ENCODE measurements at places on chromosomes 13 and 19.

GRCh38 chr19:45528744-45529419, 21.6 kb downstream of the VASP start:
- H3K27me3 ChIP-seq: peaks cover 23% of the 10 kb centered on the region
- peaks cover 14% of the 10 kb centered on the region for H3K4me1 ChIP-seq
- no peak overlapping the region for H3K27ac ChIP-seq
- DNase-seq: no peak

- H3K4me1 ChIP-seq: no peaks in the 10 kb centered on the region
- no peaks in the 10 kb centered on the region for H3K27me3 ChIP-seq
These were observed 9.0 kb upstream of the TNFRSF19 start for GRCh38 chr13:23561261-23561660.

- DNase-seq: no peak
- peaks cover 7% of the 10 kb centered on the region for H3K36me3 ChIP-seq
- H3K4me3 ChIP-seq: no peak overlapping the region
These were observed 122.5 kb downstream of the CDK8 start for GRCh38 chr13:26376430-26376829.

GRCh38 chr13:32838945-32839344, 177.3 kb upstream of the KL start:
- DNase-seq: no peak
- H3K36me3 ChIP-seq: no peaks in the 10 kb centered on the region
- peaks cover 34% of the 10 kb centered on the region for H3K4me1 ChIP-seq
- no peak overlapping the region for H3K4me3 ChIP-seq

DNA sequence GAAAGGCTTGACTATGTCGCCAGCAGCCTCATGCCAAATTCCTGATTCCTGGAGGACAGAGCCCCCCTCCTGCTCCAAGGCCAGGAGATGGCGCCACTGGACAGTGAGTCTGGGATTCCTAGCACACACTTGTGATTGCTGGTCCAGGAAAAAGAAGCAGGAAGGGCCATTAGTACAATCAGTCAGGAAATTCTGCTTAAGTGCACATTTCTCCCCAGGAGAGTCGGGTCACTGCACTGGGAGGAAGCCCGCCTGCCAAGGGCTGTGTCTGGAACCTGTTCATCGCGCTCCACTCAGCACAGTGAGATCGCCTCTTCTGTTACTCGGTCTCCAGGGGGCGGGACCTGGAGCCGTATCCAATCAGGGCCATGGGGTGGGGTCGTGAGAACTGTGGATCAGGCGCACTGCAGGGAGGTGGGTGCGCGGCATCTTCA, 65.1 kb downstream of the ZNF823 start:
- H3K27me3 ChIP-seq: no peaks in the 10 kb centered on the region
- H3K36me3 ChIP-seq: peaks cover 32% of the 10 kb centered on the region
- no peaks in the 10 kb centered on the region for H3K4me1 ChIP-seq
- peak overlapping the region; percentile 70 for H3K4me3 ChIP-seq
- peak overlapping the region; percentile 12 for H3K27ac ChIP-seq

GRCh38 chr19:52248241-52248640, 21.1 kb upstream of the ZNF766 start:
- no peak overlapping the region for H3K27ac ChIP-seq
- H3K4me3 ChIP-seq: no peak overlapping the region
- no peak for DNase-seq
- H3K4me1 ChIP-seq: no peaks in the 10 kb centered on the region

GRCh38 chr19:35146746-35147459, 3.8 kb downstream of the FXYD7 start:
- no peak overlapping the region for H3K4me3 ChIP-seq
- peaks cover 32% of the 10 kb centered on the region for H3K27me3 ChIP-seq
- no peak for DNase-seq

DNA sequence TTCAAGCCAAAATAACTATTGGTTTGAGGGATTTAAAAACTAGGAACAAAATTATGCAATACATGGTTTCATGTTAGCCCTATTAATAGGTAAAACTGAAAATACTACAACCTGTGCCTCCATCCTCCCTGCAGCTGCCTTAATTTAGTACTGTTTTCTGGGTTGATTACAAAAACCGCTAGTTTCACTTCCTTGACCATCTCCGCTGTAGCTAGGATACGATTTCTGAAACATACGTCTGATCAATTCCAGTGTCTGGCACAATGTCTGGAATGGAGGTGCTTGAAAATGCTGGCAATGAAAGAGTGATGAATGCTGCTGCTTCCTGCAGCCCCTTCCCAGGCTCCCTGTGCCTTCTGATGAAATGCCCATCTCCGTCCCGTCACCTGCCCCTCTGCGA, 273.5 kb downstream of the SHISA2 start:
- H3K27me3 ChIP-seq: no peaks in the 10 kb centered on the region
- H3K4me1 ChIP-seq: peaks cover 52% of the 10 kb centered on the region
- H3K36me3 ChIP-seq: peaks cover 2% of the 10 kb centered on the region
- H3K4me3 ChIP-seq: no peak overlapping the region
- no peak for DNase-seq

DNA sequence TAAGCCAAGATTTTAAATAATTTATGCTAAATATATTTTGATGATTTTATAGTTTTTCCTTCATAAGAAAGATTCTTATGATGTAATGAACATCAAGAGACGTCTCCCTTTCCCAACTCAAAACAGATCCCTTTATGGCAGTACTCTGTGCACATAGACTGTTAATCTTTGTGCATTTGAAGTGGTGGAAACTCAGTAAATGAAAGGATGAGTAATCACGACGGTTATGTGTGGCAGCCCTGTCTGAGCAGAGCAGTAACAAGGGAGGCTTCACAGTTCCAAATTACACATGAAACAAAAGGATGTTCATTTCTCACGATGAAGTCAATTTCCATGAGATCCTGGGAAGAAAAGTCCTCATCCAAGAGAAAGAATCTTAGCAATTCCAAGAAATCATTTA, 498.1 kb downstream of the KLF5 start:
- H3K27me3 ChIP-seq: no peaks in the 10 kb centered on the region
- no peak overlapping the region for H3K4me3 ChIP-seq
- no peak overlapping the region for H3K27ac ChIP-seq
- no peak for DNase-seq
- H3K36me3 ChIP-seq: no peaks in the 10 kb centered on the region

DNA sequence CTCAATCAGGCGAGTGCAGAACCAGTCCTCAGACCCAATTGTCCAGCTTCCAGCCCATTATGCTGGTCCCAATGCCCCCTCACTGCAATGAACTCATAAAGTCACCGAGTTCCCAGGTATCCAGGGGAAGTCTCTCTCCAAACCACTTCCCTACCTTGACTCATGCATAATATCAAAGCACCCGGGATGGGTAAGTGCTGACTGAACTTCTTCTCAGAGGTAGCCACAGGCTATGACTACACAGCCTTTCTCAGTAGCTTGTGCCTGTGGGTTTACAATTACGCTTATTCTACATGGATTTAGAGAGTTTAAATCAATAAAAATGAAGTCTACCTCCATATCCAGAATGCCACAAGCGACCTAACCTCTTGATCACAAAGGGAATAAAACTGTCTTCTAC, 1.7 kb upstream of the C13orf42 start:
- no peak overlapping the region for H3K4me3 ChIP-seq
- H3K27me3 ChIP-seq: peaks cover 22% of the 10 kb centered on the region
- no peak for DNase-seq
- H3K27ac ChIP-seq: no peak overlapping the region
- no peaks in the 10 kb centered on the region for H3K4me1 ChIP-seq

GRCh38 chr13:20709782-20710181, 6.3 kb downstream of the IL17D start:
- H3K4me3 ChIP-seq: no peak overlapping the region
- no peak for DNase-seq
- peaks cover 3% of the 10 kb centered on the region for H3K27me3 ChIP-seq

GRCh38 chr13:41621716-41622431, 164.5 kb downstream of the RGCC start:
- peaks cover 17% of the 10 kb centered on the region for H3K4me1 ChIP-seq
- DNase-seq: no peak
- H3K4me3 ChIP-seq: no peak overlapping the region
- H3K27ac ChIP-seq: peak overlapping the region; percentile 89
- H3K36me3 ChIP-seq: peaks cover 20% of the 10 kb centered on the region

DNA sequence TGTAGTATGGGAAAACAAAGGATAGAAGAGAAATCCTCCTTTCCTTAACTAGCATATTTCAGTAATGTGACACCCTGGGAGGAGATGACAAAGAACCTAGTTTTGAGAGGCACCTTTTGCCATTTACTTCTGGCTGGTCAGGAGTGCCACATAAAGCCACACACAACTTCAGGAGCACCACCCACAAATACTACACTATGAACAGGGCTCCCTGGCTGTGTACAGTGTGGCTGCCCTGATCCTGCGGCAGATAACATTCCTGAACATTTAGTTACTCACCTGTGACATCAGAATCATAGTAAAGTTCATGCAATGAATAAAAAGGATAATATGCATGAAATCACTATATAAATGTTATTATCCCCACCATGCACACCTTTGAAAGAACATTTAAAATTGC, 17.4 kb upstream of the IRS2 start:
- peaks cover 28% of the 10 kb centered on the region for H3K27me3 ChIP-seq
- no peak overlapping the region for H3K4me3 ChIP-seq
- DNase-seq: no peak
- H3K36me3 ChIP-seq: no peaks in the 10 kb centered on the region

GRCh38 chr13:62035981-62036380, 620.3 kb upstream of the PCDH20 start:
- no peak overlapping the region for H3K4me3 ChIP-seq
- peaks cover 5% of the 10 kb centered on the region for H3K27me3 ChIP-seq
- peaks cover 5% of the 10 kb centered on the region for H3K4me1 ChIP-seq
- no peaks in the 10 kb centered on the region for H3K36me3 ChIP-seq
- no peak overlapping the region for H3K27ac ChIP-seq

DNA sequence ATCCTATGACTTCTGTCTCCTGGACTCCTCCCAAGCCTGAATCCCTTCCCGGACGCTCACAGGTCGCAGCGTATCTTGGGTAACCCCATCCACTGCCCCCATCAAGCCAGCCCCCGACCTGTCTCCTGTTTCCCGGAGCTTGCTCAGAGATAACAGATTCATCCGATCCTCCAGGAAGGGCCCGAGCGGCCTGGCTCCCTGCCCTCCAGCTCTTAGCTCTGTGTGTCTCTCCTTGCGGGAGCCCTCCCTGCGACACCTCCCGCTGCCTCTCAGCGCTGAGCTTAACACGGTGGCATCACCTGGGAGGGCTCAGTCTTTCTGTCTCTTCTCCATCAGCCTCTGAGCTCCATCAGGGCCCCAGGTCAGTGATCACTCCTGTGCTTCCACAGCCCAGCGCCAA, 4.3 kb upstream of the TMEM255B start:
- no peak for DNase-seq
- no peaks in the 10 kb centered on the region for H3K36me3 ChIP-seq
- peaks cover 27% of the 10 kb centered on the region for H3K27me3 ChIP-seq
